ENCODE measurements at places on chromosomes 7 and 10. TPM values are rescaled to one million over a fixed set of nuclear protein-coding genes. Genes with fewer than 3 reads are reported as not detected.

DNA sequence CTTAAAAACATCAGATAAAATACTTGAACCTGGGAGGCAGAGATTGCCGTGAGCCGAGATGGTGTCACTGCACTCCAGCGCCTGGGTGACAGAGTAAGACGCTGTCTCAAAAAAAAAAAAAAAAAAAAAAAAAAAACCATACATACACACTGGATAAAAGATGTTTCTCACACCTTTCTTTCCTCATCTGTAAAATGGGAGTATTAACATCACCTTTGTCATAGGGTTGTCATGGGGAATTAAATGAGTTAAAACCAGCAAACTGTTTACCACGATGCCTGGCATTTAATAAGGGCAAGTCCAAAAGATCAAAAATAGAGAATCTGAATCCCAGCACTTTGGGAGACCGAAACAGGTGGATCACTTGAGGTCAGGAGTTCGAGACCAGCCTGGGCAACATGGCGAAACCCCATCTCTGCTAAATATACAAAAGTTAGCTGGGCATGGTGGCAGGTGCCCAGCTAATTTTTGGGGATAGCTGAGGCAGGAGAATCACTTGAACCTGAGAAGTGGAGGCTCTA, 12.9 kb downstream of the LRRC20 start:
- peaks cover 19% of the 10 kb centered on the region for H3K4me1 ChIP-seq
- H3K27ac ChIP-seq: peak overlapping the region; percentile 48
- H3K27me3 ChIP-seq: no peaks in the 10 kb centered on the region
- DNase-seq: no peak
- H3K4me3 ChIP-seq: no peak overlapping the region
- H3K36me3 ChIP-seq: no peaks in the 10 kb centered on the region

DNA sequence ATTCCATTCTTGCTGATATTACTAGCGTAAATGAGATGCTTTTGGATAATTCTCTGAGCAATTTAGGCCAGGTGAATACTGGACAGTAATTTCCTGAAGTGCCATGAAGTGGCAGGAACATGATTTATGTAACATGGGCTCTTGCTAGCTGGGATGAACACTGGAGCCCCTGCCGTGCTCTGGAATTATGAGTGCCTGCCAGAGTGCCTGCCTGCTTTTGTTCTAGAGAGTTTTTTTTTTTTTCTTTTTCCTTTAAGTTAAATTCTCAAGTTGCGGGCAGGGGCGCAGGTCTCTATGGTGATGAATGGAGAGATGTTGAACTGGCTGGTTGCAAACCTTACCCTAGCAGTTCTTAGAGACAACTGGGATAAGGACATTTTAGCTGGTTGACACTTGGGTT, 165.9 kb downstream of the AUTS2 start:
- no peaks in the 10 kb centered on the region for H3K27me3 ChIP-seq
- no peak overlapping the region for H3K27ac ChIP-seq
- no peak for DNase-seq

DNA sequence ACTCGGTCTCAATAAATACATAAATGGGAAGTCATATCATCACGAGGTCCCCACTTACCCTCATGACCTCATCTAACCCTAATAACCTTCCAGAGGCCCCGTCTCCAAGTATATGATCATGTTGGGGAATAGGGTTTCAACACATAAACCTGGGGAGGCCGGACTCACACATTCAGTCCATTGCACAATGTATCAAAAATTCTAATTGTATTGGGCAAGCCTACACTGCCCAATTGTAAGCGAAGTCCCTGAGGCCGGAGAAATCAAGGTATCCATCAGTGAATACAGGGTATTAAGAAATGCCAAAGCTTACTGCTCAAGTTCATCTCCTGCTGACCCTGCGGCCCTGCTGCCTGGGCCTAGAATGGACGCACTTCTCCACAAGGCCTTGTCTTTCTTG, 69.6 kb downstream of the PARP12 start:
- no peaks in the 10 kb centered on the region for H3K36me3 ChIP-seq
- no peak overlapping the region for H3K27ac ChIP-seq
- H3K4me3 ChIP-seq: no peak overlapping the region
- no peaks in the 10 kb centered on the region for H3K27me3 ChIP-seq
- no peak for DNase-seq

GRCh38 chr10:110918643-110919348, at the start of gene BBIP1:
BBIP1 (minus strand) TSS chr10:110919180; CDS start chr10:110918157, 1,023 bp downstream.
- peaks cover 16% of the 10 kb centered on the region for H3K4me1 ChIP-seq
- no peak for DNase-seq
- no peaks in the 10 kb centered on the region for H3K27me3 ChIP-seq
- H3K36me3 ChIP-seq: no peaks in the 10 kb centered on the region

GRCh38 chr10:85448716-85449115, 917.9 kb downstream of the GRID1 start:
- no peaks in the 10 kb centered on the region for H3K4me1 ChIP-seq
- no peak overlapping the region for H3K4me3 ChIP-seq
- DNase-seq: no peak
- H3K27me3 ChIP-seq: no peaks in the 10 kb centered on the region
- no peaks in the 10 kb centered on the region for H3K36me3 ChIP-seq

Gene PNLIPRP3
- polyA plus RNA-seq: not detected

Gene RELN
- polyA plus RNA-seq: 0.10 TPM
